ENCODE measurements at places on chromosomes 11 and 22.

GRCh38 chr11:112334381-112334780 is 73.7 kb upstream of the PLET1 start:
- DNase-seq, result peak; percentile 68

- DNase-seq, result no peak
Measured at GRCh38 chr22:44068422-44069191, 44.5 kb downstream of the PARVB start.

GRCh38 chr11:117195258-117195657 is 3.9 kb upstream of the TAGLN start:
- no peak for DNase-seq

- DNase-seq, result no peak
Measured at GRCh38 chr22:26708256-26709009, 51.0 kb downstream of the MIAT start.

DNA sequence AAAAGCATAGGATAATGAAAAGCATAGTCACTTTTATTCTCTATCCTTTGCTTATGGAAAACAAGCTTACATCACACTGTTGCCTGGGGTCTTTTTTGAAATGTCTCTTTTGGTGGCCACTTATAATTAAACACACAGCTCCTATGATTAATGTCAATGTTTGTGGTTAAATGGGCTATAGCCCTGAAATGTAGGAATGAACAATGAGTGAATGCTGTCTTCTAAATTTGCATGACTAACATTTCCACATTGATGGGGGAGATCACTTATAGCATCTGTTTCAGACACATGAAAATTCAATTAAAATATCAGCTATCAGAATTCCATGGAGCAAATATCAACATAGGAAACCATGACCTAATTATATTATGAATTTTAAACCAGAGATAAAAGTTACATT is 171.4 kb upstream of the FAT3 start:
- DNase-seq, result no peak

DNA sequence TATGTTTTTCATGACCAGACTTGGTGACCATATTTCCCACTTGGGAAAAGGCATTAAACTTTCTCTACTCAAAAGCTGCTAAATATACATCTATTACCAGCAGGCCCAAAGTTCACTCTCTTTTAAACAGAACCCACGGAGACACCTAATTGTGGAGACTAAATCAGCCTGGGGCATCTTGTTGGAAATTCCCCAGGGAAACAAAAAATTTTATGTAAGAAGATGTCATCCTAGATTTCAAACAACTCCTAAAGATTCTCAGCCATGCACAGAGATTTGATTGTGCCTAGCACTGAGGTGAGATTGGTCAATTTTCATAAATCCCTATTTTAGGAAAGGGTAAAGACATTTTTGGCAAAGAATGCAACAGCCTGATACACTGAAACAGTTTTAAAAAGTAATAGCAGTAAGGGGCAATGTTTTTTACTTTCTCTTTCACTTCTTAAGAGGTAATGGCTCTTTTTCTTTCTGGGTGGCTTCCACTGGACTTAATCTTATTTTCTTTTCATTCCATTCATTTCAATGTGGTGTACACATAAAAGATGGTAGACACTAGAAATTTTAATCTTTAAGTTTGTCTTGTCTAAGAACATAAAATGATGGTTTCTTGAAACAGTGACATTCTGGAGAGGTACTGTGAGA is 9.6 kb downstream of the OR52N2 start:
- DNase-seq, result no peak

GRCh38 chr11:2517386-2518064 is 72.7 kb downstream of the KCNQ1 start:
- DNase-seq, result no peak

DNA sequence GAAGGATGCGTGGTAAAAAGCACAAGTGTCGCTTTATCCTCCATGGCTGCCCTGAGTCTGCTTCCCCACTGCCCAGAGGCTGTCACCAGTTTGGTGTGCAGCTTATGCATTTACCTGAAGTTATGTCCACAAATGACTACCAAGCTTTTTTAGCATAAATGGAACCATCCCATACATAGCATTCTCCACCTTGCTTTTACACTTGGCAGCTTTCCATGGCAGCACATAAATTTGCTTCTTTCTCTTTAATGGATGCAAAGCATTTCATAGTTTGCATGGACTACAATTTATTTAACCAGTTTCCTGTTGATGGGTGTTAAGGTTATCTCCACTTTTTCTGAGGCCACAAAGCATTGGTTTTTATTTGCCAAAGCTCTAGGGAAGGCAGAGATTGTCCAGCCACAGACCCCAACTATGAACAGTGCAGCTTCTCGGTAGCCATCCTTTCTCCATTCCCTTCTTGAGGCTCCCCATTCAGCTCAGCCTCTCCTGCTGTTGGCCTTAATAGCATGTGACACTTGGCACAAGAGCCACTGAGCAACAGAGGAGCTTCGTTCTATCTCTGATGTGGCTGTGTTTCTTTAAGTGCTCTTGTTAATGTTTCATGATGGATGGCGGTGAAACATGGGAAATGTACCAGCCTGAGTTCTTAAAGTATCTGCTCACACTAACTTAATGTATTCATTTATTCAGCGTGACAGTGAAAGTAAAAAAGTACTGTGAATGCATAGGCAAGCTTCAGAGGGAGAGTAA is 59.8 kb upstream of the NAV2 start:
- DNase-seq, result no peak

DNA sequence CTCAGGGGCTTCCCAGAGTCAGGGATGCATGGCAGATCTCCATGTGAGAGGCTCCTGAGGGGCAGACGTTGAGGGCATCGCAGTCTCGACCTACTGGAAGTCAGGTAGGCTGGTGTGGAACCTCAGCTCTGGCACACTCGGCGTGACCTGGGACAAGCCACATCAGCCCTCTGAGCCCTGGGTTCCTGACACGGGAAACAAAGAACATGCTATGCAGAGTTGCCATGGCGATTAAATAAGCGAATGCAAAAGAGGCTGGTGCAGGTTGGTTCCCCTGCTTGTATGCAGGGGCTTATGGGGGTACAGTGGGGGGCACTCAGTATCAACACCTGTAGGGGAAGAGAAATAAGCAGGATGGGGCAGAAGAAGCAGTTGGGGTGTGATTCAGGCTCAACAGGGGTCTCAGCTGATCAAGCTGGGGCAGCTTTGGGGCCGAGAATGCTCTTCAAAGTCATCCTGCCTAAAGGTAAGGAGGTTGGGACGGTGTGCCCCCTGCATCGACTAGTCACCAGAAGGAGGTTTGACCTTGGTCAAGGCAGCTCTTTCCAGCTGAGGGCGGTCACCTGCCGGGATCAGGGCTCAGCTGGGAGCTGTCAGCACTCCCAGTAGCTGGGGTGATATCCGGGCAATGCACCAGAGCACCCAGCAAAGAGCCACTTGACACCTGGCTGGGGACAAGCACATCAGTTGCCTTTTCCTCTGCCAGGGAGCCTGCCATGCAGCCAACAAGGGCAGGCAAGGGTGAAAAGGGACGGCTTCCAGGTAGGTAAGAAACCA is 442.7 kb downstream of the MIAT start:
- no peak for DNase-seq

GRCh38 chr22:42984397-42984796 is 30.6 kb downstream of the PACSIN2 start:
- DNase-seq, result no peak

- DNase-seq, result peak; percentile 2
Measured at GRCh38 chr11:108069947-108070346, 51.4 kb upstream of the ACAT1 start.

DNA sequence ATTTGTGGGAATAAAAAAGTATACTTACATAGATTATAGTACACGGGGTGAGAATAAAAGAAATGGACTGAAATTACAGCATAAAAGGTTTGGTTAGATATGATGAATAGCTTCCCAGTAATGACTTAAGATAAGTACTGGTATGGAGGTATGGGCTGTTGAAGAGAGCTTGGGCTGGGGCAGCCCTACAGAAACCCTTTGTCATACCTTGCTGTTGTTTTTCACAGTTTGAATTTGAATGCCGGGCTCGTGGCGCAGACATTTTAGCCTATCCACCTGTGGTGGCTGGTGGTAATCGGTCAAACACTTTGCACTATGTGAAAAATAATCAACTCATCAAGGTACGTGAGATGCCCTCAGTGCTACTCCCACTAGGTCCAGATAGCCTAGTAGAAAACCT is 42.3 kb upstream of the RBX1 start:
- no peak for DNase-seq

- no peak for DNase-seq
Measured at GRCh38 chr22:20272174-20272573, 4.1 kb upstream of the RTN4R start.

DNA sequence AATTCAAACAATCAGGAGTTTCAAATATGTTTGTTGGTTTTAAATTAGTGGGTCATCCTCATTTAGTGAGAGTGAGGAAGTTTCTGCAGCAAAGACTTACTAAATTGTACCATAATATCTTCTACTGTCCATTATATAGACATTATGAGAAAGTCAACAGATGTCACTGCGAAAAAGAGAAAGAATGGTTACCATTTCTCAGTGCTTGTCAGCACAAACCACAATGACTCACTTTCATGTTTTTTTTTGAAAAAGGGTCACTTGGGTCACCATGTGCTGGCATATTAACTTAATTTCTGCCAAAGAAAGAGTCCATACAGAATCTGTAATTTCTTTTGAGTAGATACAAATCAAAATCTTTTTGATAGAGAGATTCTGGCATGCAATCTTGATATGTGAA is 924.6 kb upstream of the FAT3 start:
- DNase-seq, result peak; percentile 5

DNA sequence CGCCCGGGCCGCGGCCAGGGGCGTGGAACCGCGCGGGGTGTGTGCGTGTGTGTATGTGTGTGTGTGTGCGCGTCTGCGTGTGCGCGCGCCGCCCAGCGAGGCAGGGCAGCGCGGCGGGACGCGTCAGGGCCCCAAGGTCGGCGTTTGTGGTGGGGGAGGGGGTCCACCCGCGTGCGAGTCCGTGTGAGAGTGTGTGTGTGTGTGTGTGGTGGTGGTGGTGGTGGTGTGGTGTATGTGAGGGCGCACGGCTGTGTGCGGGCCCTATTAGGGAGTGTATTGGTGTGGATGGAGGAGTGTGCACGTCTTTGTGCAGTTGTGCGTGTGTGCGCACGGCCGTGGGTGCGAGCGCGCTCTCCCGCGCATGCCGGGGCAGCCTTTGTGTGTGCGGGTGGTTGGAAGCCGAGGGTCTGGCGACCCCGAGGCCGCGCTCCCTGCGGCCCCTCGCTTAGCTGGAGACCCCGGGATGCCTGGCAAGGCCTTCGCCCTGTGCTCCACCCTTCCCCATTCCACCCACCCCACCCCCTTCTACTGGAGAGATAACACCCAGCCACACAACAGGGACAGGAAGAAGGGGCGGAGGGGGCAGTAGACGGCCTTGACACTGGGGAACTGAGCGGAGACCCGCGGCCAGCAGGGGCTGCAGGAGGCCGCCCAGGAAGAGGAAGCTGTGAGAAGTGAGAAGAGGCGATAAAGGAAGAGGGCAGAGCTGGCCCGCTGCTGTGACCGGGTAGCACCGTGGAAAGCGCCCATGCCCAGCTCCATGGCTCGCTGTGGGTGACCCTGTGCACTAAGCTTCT is 528 bp upstream of the ARRB1 start:
- DNase-seq, result no peak

DNA sequence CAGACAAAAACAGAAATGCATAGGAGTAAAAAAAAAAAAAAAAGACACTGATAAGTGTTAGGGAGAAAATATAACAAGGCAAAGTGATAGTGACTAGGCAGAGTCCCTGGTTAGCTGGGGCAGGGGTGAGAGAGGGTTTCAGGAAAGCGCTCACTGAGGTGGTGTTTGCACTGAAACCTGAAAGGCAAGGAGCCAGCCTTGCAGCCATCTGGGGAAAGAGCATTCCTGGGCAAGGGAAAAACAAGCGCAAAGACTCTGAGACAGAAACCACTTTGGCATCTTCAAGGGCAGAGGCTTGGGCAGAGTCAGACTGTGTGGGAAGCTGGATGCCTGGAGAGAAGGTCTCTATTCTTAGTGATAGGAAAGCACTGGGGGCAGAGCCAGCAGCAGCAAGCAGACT is 14.5 kb downstream of the CLMP start:
- DNase-seq, result no peak

DNA sequence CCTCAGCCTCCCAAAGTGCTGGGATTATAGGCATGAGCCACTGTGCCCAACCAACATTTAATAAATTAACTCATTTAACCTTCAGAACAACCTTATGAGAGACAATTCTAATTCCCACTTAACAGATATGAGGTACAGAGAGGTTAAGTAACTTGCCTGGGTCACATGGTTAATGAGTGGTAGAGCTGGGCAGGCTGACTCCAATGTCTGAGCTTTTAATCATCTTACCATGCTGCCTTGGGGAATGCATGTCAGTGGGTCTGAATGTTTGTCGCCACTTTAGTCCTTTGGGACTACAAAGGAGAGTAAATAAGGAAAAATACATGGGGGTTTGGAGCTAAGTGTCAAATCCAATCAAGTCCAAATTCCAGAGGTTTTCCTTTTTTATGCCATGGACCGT is 11.2 kb upstream of the PIK3C2A start:
- DNase-seq, result no peak

DNA sequence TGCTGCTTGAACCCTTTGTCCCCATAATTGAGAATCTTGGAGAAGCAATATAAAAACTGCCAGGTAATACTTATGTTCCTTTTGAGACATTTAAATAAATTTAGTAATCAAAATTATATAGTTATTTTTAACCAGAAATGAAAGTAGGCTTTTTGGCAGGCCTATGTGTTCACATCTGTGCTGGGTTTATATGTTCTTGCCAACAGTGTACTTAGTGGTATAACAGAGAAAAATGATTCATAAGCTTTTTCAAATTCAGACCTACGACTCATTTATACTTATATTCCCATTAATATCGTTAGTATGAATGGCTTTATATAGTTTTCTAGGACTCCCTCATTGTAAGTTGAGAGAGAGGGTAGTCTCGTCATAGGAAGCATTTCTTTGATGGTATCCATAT is 79.0 kb downstream of the DDX10 start:
- no peak for DNase-seq

- no peak for DNase-seq
Measured at GRCh38 chr11:28049338-28050216, 58.4 kb downstream of the KIF18A start.

DNA sequence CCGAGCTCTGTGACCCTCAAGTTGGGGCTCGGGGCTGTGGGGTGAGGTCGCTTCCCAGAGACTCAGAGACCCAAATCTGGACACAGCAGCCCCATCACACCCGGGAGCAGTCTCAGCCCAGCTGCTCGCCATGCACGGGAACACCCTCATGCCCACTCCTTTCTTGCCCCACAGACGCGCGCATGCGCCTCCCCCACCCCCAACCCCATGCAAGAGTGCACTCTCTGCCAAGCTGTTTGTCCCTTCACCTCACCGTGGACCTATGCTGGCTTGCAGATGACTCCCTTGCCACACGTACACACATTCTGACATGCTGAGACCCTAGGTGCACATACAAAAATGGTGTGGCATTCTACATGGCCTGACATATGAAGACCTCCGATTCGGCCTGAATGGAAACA is 478 bp upstream of the CD248 start:
- no peak for DNase-seq

DNA sequence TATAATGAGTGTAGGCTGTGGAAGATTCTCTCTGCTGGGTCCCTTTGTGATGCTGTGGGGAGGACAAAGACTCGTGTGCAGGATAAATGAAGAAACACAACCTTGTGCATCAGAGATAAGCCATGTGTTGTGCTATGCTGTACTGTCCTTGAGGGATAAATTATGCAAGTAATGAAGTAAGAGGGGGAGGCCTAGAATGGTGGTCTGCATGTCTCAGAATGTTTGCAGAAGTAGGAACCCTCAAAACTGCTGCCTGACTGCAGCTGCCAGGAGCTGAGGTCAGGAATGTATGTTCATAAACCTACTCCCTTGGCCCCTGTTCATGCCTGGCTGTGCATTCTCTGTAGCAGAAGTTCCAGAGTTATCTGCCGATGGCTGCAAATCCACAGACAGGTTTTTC is 4.6 kb upstream of the SMCO4 start:
- DNase-seq, result no peak
